ENCODE measurements at places on chromosomes 4 and X.

DNA sequence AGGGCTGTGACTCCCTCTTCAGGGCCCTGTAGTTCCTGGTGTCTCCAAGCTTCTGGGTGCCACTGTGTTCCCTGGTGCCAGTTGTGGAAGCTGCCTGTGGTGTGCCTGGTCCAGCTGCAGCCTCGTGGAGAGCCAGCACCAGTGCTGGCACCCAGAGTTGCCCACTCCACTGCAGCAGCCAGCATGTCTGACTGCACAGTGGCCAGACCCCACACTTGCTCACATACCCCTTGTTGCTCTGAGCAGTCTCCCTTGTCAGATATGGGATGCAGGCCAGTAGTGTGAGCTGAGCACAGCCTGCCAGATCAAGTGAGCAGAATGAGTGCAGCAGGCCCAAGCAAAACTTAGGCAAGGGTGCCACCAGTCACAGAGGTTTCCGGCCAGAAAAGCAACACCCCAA lies 108.6 kb downstream of the ZMAT1 start:
- no peak for DNase-seq

DNA sequence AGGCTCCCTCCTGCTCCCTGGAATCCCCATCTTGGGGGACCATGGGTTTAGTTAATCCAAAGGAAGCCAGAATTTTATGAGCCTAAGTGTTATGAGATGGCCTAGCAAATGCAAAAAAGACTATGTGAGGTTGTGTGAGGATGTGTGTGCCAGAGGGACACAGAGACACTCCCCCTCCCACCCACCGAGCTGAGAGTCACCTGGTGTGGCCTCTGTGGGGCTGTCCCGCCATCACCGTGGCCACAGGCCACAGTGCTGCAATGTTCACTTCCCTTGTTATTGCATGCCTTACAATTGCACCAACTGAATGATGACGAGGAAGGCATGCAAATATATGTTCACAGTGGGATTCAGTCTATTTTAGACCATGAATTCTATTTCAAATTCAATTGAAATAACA lies 601 bp upstream of the FGFBP2 start:
- DNase-seq: no peak

- DNase-seq: no peak
Measured at GRCh38 chrX:149757206-149758067, 16.4 kb upstream of the HSFX1 start.

- no peak for DNase-seq
Measured at GRCh38 chr4:152356428-152357034, 179.4 kb downstream of the FBXW7 start.

DNA sequence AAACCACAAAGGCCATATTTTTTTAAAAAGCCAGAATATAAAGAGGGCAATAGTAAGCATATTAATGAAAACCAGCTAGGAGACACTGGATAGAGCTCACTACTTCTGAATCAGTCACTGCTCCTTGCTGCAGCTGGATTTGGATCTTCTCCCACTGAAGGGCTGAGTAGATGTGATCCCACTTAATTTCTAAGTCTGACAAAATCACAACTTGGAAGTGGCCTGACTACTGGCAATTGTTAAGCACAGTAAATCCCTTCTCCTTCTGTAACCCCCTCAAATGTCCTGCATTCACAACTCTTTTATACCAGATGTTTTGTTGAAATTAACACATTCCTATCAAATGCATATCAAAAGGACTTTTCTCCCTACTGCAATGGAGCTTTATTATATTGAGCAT lies 72.9 kb downstream of the AMMECR1 start:
- no peak for DNase-seq

GRCh38 chr4:188372829-188373228 lies 233.6 kb downstream of the TRIML1 start:
- DNase-seq: no peak

DNA sequence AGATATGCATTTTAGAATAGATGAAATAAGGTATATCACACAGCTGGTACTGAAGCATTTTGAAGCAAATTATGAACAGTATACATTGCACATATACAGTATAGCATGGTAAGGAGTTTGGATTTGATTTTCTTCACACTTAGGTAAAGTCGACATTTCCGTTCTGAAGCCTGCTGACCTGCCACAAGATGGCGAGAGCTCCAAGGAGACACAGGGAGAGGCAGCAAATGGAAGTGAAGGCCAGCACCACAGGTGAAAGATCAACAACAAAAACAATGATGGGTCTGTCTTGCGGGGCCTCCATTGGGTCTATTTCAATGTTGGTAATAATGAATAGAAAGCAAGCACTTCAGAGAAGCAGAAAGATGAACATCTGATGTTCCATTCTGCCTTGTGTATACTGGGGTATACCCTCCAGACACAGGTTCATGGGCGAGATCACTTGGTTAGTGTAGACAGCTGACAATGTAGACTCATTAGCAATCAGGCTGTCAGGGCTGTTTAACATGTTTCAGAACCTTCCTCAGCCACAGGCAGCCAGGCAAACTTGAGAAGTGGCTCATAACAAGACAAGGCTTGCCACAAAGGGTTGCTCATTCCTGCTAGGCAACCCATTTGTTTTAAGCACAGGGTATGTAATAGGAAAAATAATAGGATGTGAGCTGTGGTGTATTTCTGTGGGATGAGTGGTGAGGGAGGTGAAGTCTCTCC lies 21.4 kb upstream of the NOX1 start:
- DNase-seq: no peak

Data from stimulated activated CD4-positive, alpha-beta T cell treated with anti-CD3 and anti-CD28 coated beads, Interleukin-1b, Interleukin-23, amount 100 ng/mL, for 1 hour (primary cell).